ENCODE measurements at places on chromosomes 12 and 14.
A peak's percentile ranks its signal among the peaks of the same experiment; 100 is the strongest.

DNA sequence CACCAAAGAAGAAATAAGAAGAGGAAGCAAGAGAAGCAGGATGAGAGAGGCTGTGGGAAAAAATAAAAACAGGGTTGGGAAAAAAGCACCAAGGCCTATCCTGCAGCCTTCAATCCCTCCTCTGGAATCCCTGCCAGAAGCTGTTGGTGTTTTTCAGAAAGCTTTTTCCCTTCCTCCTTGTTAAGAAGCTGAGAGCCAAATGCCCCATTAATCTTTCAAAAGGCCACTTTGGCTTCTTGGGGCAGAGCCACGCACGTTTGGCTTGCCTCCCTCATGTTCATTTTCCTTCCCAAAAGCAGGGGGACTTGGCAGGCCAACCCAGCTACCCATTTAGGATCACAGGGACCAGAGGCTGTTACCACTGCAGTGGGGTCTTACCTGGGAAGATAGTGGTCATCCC is 365.3 kb downstream of the NUAK1 start:
- no peak for DNase-seq

DNA sequence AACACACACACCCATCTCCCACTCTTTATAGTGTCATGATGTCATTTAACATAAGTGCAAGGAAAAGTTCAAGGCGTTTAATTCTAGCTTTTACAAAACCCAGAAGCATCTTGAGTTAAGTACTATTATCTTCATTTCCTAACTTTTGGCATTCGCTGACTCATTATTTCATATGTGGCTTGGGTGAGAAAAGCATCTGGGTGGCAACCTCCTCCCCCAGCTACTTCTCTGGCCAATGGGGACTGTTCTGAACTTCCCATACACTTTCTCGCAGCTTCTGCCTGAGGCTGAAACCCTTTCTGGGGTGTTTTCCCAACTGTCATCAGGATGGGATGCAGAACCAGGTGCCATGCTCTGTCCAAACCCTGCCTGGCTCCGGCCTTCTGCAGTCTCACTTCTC is 2.8 kb upstream of the MARK3 start:
- no peak for DNase-seq

- no peak for DNase-seq
Observed at GRCh38 chr12:118102070-118102469, 1.7 kb downstream of the VSIG10 start.

DNA sequence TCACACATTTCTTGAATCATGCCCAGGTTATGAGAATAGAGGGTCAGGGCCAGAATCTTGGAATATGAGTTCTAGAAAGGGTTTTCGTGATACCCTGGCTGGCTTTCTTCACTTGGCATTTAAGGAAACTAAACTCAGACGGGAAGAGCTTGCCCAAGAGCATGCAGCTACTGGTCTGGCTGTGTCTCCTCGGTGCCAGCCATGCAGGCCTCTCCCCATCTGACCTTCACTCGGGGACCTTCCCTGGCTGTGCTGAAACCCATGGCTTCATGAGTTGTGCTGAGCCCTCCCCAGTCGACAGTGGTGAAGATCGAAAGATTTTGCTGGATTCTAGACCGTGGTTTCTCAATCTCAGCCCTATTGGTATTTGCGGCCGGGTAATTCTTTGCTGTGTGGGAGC is 38.0 kb downstream of the FOXN3 start:
- DNase-seq: no peak

GRCh38 chr14:77556946-77557345 is 58.3 kb upstream of the ISM2 start:
- no peak for DNase-seq

GRCh38 chr12:109952160-109952858 is 43.9 kb downstream of the GIT2 start:
- DNase-seq: no peak

GRCh38 chr14:57526942-57527341 is 33.3 kb upstream of the CCDC198 start:
- no peak for DNase-seq

GRCh38 chr12:85002778-85003296 is 33.2 kb downstream of the TSPAN19 start:
- DNase-seq: no peak

GRCh38 chr12:7634561-7634960 is 31.1 kb downstream of the APOBEC1 start:
- DNase-seq: no peak

GRCh38 chr14:74981833-74982232 is 20.9 kb upstream of the EIF2B2 start:
- no peak for DNase-seq

GRCh38 chr12:77968021-77968420 is 137.3 kb downstream of the NAV3 start:
- DNase-seq: no peak

GRCh38 chr12:84508851-84509260 is 403.7 kb downstream of the SLC6A15 start:
- DNase-seq: no peak

DNA sequence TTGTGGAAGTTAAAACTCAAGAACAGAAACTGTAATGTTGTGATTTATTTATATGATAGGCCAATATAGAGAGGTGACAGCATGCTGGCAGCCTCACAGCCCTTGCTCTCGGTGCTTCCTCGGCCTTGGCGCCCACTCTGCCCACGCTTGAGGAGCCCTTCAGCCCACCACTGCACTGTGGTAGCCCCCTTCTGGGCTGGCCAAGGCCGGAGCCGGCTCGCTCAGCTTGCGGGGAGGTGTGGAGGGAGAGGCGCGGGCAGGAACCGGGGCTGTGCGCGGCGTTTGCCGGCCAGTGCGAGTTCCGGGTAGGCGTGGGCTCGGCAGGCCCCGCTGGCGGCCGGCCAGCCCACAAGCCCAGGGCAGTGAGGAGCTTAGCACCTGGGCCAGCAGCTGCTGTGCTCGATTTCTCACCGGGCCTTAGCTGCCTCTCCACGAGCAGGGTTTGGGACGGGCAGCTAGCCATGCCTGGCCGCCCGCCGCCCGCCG is 65.8 kb upstream of the SLC8A3 start:
- DNase-seq: peak; percentile 1

DNA sequence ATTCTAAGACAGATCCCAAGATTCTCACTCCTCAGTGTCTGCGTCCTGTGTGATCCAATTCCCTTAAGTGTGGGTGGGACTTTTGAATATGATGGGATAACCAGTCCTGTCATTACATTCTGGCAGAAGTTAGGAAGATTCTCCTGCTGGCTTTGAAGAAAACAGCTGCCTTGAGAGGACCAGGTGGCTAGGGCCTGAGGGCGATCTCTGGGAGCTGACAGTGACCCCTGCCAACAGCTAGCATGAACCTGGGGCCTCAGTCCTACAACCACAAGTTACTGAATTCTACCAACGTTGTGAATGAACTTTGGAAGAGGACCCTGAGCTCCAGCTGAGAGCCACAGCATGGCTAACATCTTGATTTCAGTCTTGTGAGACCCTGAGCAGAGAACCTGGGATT is 44.3 kb upstream of the HMGA2 start:
- DNase-seq: no peak

Data from stimulated activated CD4-positive, alpha-beta T cell treated with anti-CD3 and anti-CD28 coated beads, Interleukin-12 subunit alpha, Interleukin-12 subunit beta, amount 100 ng/mL, for 48 hours (primary cell).